ENCODE measurements at places on chromosomes 2 and 18. TPM values are rescaled to one million over a fixed set of nuclear protein-coding genes. Genes with fewer than 3 reads are reported as not detected.

Gene CKAP2L
- total RNA-seq = 2.1 TPM

Gene XIRP2
- not detected for total RNA-seq

Gene AKAIN1
- not detected for total RNA-seq

Gene LCT
- total RNA-seq = not detected

Gene DSEL
- 16.5 TPM for total RNA-seq

Gene DYNAP
- not detected for total RNA-seq

Gene MBOAT2
- total RNA-seq = 58.0 TPM

Gene FECH
- 25.1 TPM for total RNA-seq

Gene SLC19A3
- total RNA-seq = 0.14 TPM

Gene TCF23
- not detected for total RNA-seq
